Left ventricle myocardium inferior (tissue), 1 donor: ENCODE measurements at places on chromosomes 7 and 10.

- no peaks in the 10 kb centered on the region for H3K27me3 ChIP-seq
- no peaks in the 10 kb centered on the region for H3K36me3 ChIP-seq
- H3K4me3 ChIP-seq, result no peak overlapping the region
- no peak for DNase-seq
Measured at GRCh38 chr10:34555653-34556052, 259.4 kb downstream of the PARD3 start.

- peaks cover 6% of the 10 kb centered on the region for H3K36me3 ChIP-seq
- DNase-seq, result no peak
- peak overlapping the region; percentile 88 for H3K27ac ChIP-seq
- H3K4me1 ChIP-seq, result peaks cover 91% of the 10 kb centered on the region
Measured at GRCh38 chr10:86956848-86957448, 467 bp downstream of the MMRN2 start.

GRCh38 chr7:76425156-76425555, 406 bp downstream of the ZP3 start:
- H3K27ac ChIP-seq, result no peak overlapping the region
- DNase-seq, result no peak
- no peaks in the 10 kb centered on the region for H3K4me1 ChIP-seq
- H3K36me3 ChIP-seq, result no peaks in the 10 kb centered on the region

DNA sequence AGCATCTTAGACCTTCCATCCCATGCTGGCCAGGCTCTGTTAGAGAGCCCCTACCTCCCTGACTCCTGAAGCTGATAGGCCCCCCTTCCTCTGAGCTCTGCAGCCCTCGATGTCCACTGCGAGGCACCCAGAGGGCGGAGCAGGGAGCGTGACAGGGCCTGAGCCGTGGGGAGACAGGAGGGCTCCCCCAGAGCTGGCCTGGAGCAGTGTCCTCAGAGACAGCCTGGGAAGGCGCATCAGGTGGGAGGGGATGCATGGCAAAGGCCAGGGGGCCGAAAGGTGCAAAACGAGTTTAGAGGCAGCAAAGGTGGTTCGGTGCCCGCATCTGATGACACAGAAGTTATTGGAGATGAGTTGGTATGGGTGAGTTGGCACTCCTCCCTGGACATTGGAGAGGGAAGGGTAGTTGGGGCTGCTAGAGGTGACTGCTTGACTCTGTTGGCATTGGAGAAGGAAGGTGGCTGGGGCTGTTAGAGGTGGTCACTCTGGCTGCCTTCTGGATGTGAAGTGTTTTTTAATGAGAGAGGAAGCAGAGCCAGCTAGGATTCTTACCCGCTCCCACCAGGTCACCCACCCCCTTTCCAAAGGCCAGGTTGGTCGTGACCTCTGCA, 53.1 kb downstream of the PRF1 start:
- no peak overlapping the region for H3K4me3 ChIP-seq
- no peaks in the 10 kb centered on the region for H3K27me3 ChIP-seq
- H3K4me1 ChIP-seq, result peaks cover 21% of the 10 kb centered on the region
- no peak overlapping the region for H3K27ac ChIP-seq
- H3K36me3 ChIP-seq, result peaks cover 31% of the 10 kb centered on the region

GRCh38 chr7:43600056-43600455, 17.1 kb downstream of the STK17A start:
- DNase-seq, result no peak
- peaks cover 38% of the 10 kb centered on the region for H3K36me3 ChIP-seq
- H3K4me3 ChIP-seq, result no peak overlapping the region
- peaks cover 15% of the 10 kb centered on the region for H3K4me1 ChIP-seq
- no peak overlapping the region for H3K27ac ChIP-seq

GRCh38 chr10:102661658-102662028, 17.4 kb downstream of the TRIM8 start:
- peaks cover 45% of the 10 kb centered on the region for H3K4me1 ChIP-seq
- H3K36me3 ChIP-seq, result peaks cover 18% of the 10 kb centered on the region
- no peaks in the 10 kb centered on the region for H3K27me3 ChIP-seq
- no peak for DNase-seq
- peak overlapping the region; percentile 63 for H3K27ac ChIP-seq

GRCh38 chr7:116165717-116166116, 44.6 kb upstream of the TES start:
- no peak overlapping the region for H3K4me3 ChIP-seq
- H3K36me3 ChIP-seq, result no peaks in the 10 kb centered on the region
- H3K27me3 ChIP-seq, result no peaks in the 10 kb centered on the region
- no peak overlapping the region for H3K27ac ChIP-seq
- H3K4me1 ChIP-seq, result peaks cover 10% of the 10 kb centered on the region

GRCh38 chr10:118823256-118823907, 68.6 kb upstream of the CACUL1 start:
- H3K4me1 ChIP-seq, result peaks cover 1% of the 10 kb centered on the region
- DNase-seq, result no peak
- H3K27me3 ChIP-seq, result no peaks in the 10 kb centered on the region

DNA sequence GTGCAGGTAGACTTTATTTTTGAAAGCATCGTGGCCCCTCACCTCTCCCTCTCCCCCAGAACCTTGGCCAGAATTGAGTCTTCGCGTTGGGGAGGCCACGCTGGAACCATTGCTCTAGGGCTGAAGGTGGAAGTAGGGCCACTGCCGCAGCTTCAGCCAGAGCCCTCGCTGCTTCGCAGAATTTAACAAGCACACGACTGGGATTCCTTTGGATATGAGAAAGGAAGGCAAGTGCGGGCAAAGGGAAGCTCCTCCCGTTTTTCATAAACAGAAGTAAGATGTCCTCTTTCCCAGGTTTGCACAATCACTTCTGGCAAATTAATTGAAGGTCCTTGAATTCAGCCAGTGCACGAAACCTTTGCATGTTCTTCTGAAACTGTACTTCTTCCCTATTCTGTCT, 168.1 kb downstream of the CCDC3 start:
- H3K4me1 ChIP-seq, result peaks cover 6% of the 10 kb centered on the region
- peaks cover 2% of the 10 kb centered on the region for H3K27me3 ChIP-seq
- no peak overlapping the region for H3K27ac ChIP-seq
- H3K4me3 ChIP-seq, result no peak overlapping the region
- DNase-seq, result no peak

DNA sequence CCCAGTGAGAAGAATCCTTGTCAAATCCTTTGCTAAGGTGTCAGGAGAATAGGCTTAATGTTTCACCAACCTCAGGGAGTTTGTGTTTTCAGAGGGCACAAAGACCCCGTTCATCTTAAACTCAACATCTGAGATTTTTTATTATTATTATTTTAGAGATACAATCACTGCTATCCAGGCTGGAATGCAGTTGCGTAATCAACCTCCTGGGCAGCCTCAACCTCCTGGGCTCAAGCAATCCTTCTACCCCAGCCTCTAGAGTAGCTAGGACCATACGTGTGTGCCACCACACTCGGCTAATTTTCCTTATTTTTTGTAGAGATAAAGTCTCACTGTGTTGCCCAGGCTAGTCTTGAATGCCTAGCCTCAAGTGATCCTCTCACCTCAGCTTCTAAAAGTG, 599.2 kb downstream of the KCNMA1 start:
- no peak for DNase-seq
- H3K4me3 ChIP-seq, result no peak overlapping the region
- no peaks in the 10 kb centered on the region for H3K36me3 ChIP-seq
- no peaks in the 10 kb centered on the region for H3K4me1 ChIP-seq
- no peak overlapping the region for H3K27ac ChIP-seq

DNA sequence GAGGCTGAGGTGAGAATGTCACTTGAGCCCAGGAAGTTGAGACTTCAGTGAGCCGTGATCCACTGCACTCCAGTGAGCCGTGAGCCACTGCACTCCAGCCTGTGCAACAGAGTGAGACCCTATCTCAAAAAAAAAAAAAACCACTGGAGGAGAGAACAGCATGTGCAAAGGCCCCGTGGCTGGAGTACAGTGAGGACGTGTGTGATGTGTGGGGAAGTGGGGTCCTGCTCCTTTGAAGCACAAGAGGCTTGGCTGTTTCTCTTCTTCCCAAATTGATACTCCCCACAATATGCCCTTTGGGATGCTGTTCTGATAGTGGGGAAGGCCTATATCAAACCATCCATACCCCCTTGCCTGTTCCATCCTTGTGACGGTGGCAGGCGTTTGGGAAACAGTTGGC, 68.2 kb downstream of the C10orf105 start:
- no peak overlapping the region for H3K27ac ChIP-seq
- H3K36me3 ChIP-seq, result no peaks in the 10 kb centered on the region
- no peaks in the 10 kb centered on the region for H3K27me3 ChIP-seq
- no peak for DNase-seq

DNA sequence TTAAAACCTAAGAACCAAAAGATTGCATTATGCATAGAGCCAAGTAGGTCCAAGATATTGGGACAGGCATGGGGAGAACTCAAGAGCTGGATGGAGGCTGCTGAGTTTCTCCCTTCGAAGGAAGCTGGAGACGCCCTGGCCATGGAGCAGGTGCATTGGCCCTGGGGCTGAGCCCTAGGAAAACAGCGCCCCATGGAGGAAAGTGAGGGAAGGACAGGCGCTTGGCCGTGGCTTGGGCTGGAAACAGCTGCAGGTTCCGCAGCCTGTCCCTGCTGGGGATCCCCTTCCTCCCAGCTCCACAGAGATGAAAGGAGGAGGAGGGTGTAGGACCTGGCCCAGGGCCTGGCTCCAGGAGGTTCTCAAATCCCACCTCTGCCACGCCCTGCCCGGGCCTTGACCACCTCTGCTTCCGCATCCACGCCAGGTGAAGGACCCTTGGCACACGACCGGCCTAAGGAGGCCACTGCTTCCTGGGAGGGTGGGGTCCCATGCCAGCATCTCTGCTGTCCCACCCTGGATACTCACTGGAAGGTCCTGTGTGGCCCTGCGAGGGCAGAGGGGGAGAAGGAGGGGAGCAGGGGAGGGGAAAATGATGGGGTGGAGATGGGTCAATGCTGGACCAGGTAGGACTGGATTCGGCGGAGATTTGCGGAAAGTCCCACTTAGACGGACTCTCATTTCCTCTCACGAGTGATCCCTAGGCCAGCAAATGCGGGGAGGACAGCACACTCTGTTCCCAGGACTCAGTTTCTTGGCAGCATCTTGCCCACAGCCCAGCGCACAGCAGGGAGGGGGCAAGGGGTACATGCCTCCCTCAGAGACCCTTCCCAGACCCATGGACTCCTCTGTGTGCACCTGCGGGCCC, 258.6 kb upstream of the TCERG1L start:
- no peak overlapping the region for H3K4me3 ChIP-seq
- no peak for DNase-seq
- no peaks in the 10 kb centered on the region for H3K4me1 ChIP-seq
- peaks cover 72% of the 10 kb centered on the region for H3K27me3 ChIP-seq
- H3K36me3 ChIP-seq, result no peaks in the 10 kb centered on the region

GRCh38 chr10:11698691-11699549, 43.3 kb upstream of the ECHDC3 start:
- no peaks in the 10 kb centered on the region for H3K27me3 ChIP-seq
- no peaks in the 10 kb centered on the region for H3K36me3 ChIP-seq
- no peak for DNase-seq
- no peak overlapping the region for H3K4me3 ChIP-seq
- H3K4me1 ChIP-seq, result no peaks in the 10 kb centered on the region

DNA sequence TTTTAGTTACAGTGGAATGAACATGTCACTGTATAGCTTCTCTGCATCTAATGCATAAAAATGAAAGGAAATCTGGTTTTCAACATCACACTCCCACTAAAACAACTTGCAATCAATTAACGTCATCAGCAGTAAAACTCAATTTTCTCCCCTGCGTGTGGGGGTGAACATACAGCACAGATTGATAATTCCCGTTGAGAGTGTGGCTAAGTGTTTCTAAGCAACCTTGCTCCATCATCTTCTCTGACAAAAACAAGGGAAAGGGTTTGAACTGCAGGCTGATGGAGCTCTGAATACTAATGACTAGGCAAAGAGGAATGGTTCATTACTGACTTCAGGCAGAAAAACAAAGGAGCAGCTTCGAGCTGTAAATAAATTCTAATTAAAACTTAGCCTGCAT, 238.3 kb downstream of the PARD3 start:
- H3K36me3 ChIP-seq, result no peaks in the 10 kb centered on the region
- DNase-seq, result no peak
- H3K4me3 ChIP-seq, result no peak overlapping the region
- H3K4me1 ChIP-seq, result peaks cover 43% of the 10 kb centered on the region
- H3K27me3 ChIP-seq, result no peaks in the 10 kb centered on the region

DNA sequence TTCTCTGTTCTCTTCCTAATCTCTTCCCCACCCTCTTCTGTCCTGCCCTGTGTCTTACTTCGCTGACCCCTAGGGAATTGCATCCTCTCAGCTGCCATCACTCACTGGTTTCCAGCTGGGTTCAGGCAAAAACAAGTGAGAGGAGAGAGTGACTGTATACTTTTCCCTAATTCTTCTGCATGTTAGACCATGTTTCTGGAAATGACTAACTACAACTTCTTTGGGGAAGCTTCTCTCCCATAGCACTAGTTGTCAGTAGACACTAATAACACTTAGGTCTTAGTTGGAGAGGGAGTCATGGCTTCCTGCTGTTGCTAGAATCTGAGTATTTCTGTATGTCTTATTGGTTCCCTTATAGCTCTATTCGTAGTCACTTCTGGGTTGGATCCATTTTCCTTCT, 299.0 kb upstream of the FZD1 start:
- H3K27me3 ChIP-seq, result no peaks in the 10 kb centered on the region
- H3K36me3 ChIP-seq, result no peaks in the 10 kb centered on the region
- no peak overlapping the region for H3K27ac ChIP-seq
- DNase-seq, result no peak
- no peak overlapping the region for H3K4me3 ChIP-seq

GRCh38 chr10:133279326-133280226, 2.9 kb upstream of the ADAM8 start:
- H3K27me3 ChIP-seq, result peaks cover 29% of the 10 kb centered on the region
- no peak overlapping the region for H3K27ac ChIP-seq
- DNase-seq, result no peak
- H3K4me1 ChIP-seq, result peaks cover 14% of the 10 kb centered on the region
- no peak overlapping the region for H3K4me3 ChIP-seq

DNA sequence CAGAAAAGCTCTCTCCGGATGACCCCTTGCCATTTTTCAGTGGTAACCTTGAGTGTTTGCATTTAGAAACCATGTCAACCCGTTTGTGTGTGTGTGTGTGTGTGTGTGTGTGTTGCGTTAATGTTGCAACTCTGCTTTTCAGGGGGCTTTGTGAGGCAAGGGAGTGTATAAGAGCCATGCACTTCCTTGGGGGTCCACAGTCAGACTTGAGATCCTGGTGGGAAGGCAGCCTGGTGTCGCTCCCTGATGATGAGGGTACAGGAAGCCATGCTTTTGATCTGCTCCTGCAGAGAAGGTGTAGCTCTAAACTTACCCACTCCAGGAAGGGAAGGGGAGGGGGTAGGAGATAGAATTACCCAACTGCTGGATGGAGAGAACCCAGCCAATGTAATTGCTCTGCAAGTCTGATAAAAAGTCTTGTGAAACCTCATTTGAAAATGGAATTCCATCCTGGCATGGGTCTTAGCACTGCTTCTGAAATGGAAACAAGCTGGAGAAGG, 10.7 kb downstream of the GRK5 start:
- peaks cover 96% of the 10 kb centered on the region for H3K4me1 ChIP-seq
- DNase-seq, result no peak
- H3K27me3 ChIP-seq, result no peaks in the 10 kb centered on the region
- no peak overlapping the region for H3K4me3 ChIP-seq

- no peak for DNase-seq
- no peaks in the 10 kb centered on the region for H3K27me3 ChIP-seq
- no peak overlapping the region for H3K4me3 ChIP-seq
- H3K36me3 ChIP-seq, result no peaks in the 10 kb centered on the region
- H3K4me1 ChIP-seq, result no peaks in the 10 kb centered on the region
- no peak overlapping the region for H3K27ac ChIP-seq
Measured at GRCh38 chr7:41559426-41559825, 143.5 kb downstream of the INHBA start.
